Mesothelial cell of epicardium (in vitro differentiated cells): ENCODE measurements at places on chromosomes 6 and 20. TPM values are rescaled to one million over a fixed set of nuclear protein-coding genes. Genes with fewer than 3 reads are reported as not detected.

- no peak for DNase-seq
These were observed 76.2 kb downstream of the PLCB1 start for GRCh38 chr20:8208226-8208625.

GRCh38 chr6:36023996-36024795, at the start of gene SLC26A8:
Gene SLC26A8 (minus strand): TSS chr6:36024641. CDS start chr6:36019707, 4,934 bp downstream.
- no peak for DNase-seq

GRCh38 chr6:20404641-20405032, 3.0 kb downstream of the E2F3 start:
- peak; percentile 62 for DNase-seq

Gene LSM14B
- 60.3 to 64.3 TPM (median 63.9 TPM) in 3 replicates for total RNA-seq

GRCh38 chr6:87501809-87502572, 29.2 kb downstream of the SLC35A1 start:
- no peak for DNase-seq
